Stimulated activated CD8-positive, alpha-beta memory T cell treated with anti-CD3 and anti-CD28 coated beads, Interleukin-7, amount 100 ng/mL, for 1 hour (primary cell): ENCODE measurements at places on chromosomes 1 and 21.

- no peak for DNase-seq
Observed at GRCh38 chr1:163674236-163674635, 352.5 kb downstream of the NUF2 start.

GRCh38 chr1:161187311-161187710 lies 10.0 kb upstream of the B4GALT3 start:
- no peak for DNase-seq

GRCh38 chr1:205767248-205767647 lies 8.0 kb downstream of the RAB29 start:
- DNase-seq, result no peak

DNA sequence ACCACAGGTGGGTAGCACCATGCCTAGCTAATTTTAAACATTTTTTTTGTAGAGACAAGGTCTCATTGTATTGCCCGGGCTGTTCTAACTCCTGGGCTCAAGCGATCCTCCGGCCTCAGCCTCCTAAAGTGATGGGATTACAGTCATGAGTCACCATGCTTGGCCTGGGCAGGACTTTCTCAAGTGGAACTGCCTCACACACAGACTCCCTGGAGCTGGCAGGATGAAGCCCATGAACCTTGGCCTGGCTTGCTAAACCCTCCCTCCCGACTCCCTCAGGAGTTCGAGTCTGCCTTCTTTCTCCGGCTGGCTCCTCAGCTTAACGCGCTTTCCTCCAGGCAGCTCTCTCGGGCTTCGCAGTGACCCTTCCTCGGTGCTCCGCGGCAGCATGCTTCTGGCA lies 7.7 kb upstream of the ECE1 start:
- DNase-seq, result no peak

DNA sequence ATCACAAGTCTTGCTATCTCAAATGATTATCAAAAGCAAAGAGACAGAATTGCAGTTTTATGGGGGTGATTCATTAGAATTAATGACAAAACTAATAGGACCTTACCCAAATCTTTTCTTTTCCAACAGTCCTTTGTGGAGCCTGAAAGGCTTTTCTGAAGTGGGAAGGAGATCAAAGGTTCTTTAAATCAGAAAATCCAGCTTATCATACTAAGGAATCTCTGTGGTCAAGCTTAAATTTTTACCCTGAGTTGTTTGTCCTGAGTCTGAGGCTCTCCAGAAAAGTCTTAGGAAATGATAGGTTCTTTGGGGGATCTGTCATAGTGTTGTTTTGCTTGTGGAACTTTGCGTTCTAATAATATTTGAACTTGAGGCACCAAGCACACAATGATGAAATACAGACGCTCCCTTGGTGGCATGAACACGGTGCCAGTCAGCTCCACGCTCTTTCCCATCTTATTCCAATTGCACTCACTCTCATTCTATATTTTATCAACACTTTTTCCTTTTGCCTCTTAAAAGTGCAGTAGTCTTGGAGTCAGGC lies 38.0 kb upstream of the COL24A1 start:
- no peak for DNase-seq
